ENCODE measurements at places on chromosomes 5 and 9.
A peak's percentile ranks its signal among the peaks of the same experiment; 100 is the strongest.

DNA sequence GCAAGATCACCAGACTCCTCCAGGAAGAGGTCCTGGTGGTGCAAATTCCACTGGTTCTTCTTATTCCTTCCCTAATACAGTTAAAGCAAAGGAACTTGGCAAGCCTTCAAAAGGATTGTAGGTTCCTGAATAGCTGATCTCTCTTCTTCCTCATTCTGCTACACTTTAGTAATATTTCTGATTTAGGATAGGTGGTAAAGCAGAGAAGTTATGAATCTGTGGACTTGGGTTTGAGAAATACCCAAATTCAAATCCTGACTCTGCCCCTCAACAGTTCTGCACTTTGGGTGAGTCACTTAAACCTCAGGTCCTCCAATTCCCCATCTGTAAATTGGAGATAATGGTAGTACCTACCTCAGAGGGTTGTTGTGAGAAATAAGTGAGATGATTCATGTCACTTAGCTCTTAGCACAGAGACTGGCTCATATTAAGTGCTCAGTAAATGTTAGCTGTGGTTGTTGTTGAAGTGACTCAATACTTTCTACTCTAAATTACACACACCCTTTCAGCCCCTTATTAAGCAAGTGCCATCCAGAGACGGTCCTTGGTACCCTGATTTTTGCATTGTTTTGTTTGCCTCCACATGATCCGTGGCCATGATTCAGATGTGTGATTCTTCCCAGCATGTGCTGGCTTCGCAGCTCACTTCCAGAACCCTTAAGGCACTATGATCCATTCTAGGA lies 5.2 kb downstream of the SH3RF2 start:
- no peak for DNase-seq

DNA sequence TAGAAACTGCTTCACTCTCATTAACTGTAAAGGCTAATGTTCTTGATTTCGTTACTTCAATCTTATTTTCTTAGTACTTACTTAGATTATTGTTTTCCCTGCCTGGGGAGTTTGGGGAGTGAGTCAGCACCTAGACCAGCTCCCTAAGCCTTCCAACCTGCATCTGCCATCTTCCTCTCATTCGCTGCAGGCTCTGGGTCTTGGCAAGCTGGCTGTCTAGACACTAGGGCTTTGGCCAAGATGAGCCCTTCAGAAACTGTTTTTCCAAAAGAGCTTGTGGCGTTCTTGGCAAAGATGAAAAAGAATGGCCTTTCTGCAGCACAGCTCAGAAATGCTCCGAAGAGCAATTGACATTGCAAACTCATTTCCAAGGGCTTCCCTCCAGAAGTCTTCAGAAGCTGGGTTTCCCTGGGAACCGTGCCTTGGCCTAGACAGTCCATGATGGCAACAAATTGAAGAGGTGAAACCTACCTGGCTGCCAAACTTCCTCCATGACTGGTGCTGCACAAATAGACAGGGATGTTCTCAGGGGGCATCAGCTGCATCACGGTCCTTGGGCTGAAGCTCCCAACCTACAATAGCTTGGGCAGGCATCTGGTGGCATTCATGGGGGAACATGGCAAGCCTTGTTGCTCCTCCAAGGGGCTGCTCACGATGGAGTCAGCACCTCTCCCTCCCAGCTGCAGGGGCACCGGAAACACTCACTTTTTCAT lies 76.6 kb downstream of the NSUN2 start:
- no peak for DNase-seq

GRCh38 chr9:131666774-131667173 lies 73.1 kb downstream of the RAPGEF1 start:
- DNase-seq, result no peak

DNA sequence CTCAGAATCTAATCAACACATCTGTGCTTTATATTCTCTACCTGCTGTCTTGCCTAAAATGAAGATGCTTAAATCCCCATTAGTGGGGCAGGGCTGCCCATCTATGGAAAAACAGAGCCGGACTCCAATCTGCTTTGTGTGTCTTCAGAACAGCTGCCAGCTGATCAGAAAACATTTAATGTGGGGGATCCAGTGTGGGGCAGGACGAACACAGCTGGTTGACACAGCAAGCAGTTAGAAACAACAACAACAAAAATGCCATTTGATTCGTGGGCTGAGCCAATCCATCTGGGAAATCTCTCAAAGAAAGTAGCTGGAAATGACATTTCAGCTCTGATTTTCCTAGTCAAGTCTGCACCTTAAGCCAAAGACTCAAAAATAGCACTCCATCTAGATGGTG lies 99.8 kb downstream of the PPP2R2B start:
- no peak for DNase-seq

GRCh38 chr5:151139015-151139414 lies 18.6 kb downstream of the ANXA6 start:
- DNase-seq, result no peak

DNA sequence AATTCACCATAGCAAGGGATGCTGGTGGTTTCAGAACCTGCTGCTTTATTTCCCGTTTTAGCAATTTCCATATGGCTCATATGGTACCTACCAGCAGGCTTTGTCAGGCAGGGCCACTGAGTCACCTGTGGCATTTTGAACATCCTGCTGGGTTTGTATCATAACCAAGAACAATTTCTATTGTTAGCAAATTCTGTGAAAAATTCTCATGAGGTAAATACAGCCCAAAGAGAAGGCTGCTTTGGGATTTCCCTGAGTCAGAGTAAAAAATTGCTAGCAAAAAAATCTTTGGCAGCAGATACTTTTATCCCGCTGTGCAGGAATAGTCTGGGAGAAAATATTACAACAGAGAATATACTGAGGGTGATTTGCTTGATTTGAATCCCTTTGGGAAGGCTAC lies 52.7 kb downstream of the PRR16 start:
- DNase-seq, result no peak

GRCh38 chr5:14996997-14997396 lies 125.4 kb upstream of the ANKH start:
- DNase-seq, result no peak

DNA sequence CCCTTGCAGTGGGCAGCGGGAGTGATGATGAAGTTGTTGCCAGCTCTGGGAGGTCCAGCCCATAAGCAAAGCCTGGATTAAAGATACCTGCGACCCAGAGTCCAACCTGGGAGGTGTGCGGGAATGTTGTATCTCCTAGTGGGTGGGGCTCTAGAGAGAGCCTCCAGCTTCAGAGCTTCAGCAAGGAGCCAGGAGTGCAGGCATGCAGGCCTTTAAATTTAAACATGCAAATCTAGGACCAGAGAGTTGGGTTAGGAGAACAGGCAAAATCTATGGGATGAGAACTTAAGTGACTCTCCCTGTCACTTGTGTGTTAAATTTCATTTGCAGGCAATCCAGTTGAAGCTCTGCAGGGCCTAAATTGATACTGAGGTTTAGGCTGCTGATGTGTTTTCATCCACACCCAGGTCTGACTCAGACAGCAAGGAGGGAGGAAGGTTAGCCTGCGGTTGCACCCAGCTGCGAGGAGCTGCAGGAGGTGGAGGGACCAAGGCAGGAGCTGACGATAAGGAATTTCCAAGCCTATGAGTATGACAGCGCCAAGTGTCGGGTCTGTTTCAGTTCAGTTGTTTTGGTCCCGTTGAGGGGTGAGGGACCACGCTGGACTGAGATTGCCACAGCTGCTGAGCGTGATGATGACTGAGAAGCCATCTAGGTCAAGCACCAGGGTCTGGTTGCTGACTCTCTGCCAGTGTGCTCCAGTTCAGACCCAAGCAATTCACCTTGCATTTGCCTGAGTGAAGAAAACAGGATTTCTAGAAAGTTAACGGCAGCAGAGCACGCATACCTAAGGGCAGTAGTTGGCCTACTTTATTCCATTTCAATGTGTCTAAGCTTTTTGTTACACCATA lies 243.0 kb downstream of the ICE1 start:
- no peak for DNase-seq

GRCh38 chr5:148769941-148770340 lies 56.5 kb upstream of the ADRB2 start:
- DNase-seq, result no peak

- DNase-seq, result no peak
Observed at GRCh38 chr5:42779083-42779482, 22.5 kb downstream of the CCDC152 start.

DNA sequence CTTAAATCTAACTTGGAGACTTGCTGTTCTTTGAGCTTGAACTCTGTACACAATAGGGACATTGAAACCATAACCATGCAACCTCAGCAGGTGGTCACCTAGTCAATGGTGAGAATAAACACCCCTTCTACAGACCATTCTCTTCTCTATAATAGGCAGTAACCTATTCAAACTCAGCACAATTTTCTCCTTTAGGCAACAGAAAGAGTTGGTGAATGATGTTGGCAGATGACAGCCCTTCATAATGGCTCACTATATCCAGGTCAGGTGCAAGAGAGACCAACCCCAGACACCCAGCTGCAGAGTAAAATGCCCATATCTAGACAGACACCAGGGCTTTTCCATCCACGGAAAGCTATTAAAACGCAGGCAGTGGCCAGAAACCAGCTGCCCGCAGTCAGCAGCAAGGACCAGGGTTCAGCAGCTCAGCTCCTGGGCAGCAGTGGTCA lies 106.7 kb downstream of the SERINC5 start:
- DNase-seq, result no peak

DNA sequence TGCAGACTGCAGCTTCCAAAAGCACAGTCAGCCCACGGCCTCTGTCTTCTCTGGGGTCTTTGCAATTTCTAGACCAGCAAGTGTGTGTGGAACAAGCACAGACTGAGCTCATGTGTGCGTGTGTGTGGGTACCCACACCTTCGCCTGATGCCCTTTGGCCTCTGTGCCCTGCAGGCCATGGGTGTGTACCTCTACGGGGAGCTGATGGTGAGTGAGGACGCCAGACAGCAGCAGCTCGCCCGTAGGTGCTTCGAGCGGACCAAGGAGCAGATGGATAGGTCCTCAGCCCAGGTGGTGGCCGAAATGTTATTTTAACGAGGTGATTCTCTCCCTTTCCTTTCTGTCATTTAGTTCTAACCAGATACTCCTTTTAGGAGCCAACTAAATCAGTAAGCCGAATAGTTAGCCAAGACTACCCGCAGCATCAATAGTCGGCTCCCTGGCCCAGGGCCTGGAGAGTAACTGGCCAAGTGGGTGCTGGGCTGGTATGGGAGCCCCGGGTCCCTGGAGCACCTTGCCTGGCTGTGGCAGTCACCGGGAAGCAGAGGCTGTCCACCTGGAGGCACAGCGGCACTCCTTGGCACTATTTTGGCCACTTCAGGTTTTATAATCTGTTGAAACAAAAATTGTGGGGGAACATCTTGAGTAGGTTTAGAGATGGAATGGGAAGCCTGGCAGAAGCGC lies 235.0 kb downstream of the FANCC start:
- no peak for DNase-seq

- DNase-seq, result no peak
Observed at GRCh38 chr5:135545099-135545498, 9.3 kb upstream of the NEUROG1 start.

DNA sequence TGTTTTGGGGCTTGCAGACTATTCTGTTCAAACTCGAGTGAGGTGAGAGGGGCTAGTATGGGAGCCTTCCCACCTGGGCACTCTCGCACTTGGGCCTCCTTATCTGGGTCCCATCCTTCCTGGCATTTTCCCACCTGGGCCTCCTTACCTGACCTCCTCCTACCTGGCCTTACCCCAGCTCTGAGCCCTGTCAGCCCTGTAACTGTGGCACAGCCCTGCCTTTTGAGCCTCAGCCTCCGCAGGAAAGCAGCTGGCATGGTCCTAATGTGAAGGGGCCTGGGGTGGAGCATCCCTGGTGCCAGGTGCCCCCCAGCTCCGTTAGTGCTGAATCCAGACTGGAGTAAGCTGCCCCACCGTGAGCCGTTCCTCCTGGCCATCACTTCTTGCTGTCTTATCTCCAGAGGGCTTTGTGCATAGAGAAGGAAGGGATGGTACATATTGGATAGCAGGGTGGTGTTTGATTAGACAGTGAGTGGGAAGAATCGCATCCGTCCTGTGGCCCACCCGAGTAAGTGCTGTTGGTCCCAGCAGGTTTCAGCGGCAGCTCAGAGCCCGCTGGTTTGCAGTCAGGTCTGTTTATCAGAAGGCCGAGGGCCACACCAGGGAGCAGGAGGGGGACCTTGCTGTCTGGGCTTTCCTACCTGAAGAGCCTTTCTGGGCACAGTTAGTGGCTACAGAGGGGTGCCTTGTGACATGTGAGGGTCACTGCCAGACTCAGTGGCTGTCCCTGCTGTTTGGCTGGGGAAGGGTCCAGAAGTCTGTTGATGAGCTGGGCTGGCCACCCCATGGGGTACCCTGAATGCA lies 76.5 kb downstream of the WNK2 start:
- no peak for DNase-seq

DNA sequence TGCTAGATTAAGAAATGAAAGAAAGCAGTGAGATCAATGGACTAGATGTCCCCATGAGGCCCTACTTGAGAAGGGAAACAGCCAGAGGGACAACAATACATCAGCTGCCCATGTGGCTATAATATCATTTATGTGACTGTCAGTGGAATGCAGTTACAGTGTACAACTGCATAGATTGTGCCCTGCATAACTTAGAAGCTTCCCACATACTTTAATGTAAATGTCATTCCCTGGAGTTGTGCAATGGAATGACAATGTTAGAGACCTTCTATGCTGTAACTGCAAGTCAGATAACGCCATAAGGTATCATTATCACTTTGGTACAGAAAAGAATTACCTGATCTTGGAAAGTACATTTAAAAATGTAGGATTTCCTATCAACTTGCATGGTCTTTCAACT lies 67.4 kb downstream of the FBN2 start:
- no peak for DNase-seq

- no peak for DNase-seq
Observed at GRCh38 chr9:114538241-114538640, 33.0 kb upstream of the WHRN start.

- no peak for DNase-seq
Observed at GRCh38 chr9:87122947-87123685, 175.8 kb upstream of the GAS1 start.

DNA sequence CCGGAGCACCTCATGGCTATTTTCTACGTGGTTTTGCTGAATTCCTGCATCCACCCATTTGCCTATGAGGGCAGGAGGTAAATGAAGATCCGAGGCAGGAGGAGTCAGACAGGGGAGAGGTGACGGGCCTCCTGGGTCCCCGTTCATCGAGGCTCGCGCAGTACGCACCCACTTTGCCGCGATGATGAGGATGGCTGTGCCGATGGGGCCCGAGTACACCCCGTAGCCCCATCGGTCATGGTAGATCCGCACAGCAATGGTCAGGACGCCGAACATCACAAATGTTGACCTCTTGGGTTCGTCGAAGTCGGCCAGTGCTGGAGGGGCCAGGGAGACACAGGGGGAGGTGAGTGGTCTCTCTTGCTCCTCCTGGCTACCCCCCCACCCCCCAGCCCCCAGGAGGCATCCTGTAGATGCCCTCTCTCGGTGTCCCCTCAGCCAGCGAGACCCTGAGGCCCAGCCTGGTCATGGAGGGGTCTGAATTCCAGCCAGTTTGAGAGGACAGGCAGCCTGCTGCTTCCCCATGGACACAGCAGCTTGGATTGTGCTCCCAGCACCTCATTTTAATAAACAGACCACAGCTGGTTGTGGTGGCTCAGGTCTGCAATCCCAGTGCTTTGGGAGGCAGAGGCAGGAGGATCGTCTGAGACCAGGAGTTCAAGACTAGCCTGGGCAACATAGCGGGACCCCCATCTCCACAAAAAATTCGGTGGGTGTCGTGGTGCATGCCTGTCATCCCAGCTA lies 5.9 kb downstream of the MYMK start:
- DNase-seq, result no peak

GRCh38 chr9:121281614-121282276 lies 13.8 kb downstream of the GSN start:
- DNase-seq, result peak; percentile 86

- DNase-seq, result no peak
Observed at GRCh38 chr9:37936376-37936775, 32.4 kb upstream of the SLC25A51 start.

All from ovary (tissue), 10 donors.